ENCODE measurements at places on chromosomes 5 and 9.

GRCh38 chr5:170277867-170278281, 19.7 kb downstream of the LCP2 start:
- DNase-seq, result no peak

GRCh38 chr9:14323083-14323971, 9.4 kb upstream of the NFIB start:
- DNase-seq, result no peak

GRCh38 chr9:80449513-80449912, 877.7 kb downstream of the TLE4 start:
- no peak for DNase-seq

- no peak for DNase-seq
These were observed 171.8 kb downstream of the XRCC4 start for GRCh38 chr5:83249156-83249555.

DNA sequence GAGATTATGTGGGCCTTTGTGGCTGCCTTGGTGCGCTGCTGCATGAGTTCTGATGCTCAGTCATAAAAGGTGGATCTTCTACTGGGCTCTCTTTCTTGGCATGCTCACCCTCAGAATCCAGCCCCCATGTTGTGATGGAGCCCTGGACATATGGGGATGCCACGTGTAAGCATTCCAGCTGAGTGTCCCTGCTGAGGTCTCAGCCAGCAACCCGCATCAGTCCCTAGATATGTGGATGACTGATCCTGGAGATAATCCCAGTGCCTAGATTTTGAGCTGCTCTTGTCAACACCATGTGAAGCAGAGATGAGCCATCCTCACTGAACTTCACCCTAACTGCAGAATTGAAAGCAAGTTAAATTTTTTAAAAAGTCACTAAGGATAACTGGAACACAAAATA, 390.1 kb downstream of the DMRT2 start:
- no peak for DNase-seq

GRCh38 chr9:68482548-68482947, 58.1 kb downstream of the TMEM252 start:
- DNase-seq, result no peak

DNA sequence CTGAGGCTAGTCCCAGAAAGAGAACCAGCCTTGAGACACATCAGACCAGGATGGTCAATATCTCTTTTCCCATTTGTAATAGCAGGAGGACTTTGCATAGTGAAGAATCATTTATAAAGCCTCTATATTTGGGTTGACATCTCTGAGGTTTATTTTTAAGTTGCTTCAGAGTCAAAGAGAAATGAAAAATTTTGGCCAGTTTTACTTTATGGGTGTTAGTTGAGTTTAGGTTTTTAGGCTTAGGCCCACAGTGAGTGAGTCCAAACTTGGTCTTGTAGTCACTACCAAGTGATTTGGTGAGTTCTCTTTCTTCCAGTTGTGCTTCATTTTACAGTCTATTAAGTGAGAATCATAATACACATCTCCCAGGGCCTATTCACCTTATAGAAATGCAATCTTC, 5.3 kb upstream of the MEF2C start:
- no peak for DNase-seq

GRCh38 chr9:95434116-95435073, 82.4 kb downstream of the PTCH1 start:
- no peak for DNase-seq
